ENCODE measurements at places on chromosomes 2 and 18.

GRCh38 chr2:226452768-226453167 is 346.9 kb downstream of the IRS1 start:
- no peak for DNase-seq

- no peak for DNase-seq
Measured at GRCh38 chr2:246489-247144, 17.2 kb downstream of the SH3YL1 start.

DNA sequence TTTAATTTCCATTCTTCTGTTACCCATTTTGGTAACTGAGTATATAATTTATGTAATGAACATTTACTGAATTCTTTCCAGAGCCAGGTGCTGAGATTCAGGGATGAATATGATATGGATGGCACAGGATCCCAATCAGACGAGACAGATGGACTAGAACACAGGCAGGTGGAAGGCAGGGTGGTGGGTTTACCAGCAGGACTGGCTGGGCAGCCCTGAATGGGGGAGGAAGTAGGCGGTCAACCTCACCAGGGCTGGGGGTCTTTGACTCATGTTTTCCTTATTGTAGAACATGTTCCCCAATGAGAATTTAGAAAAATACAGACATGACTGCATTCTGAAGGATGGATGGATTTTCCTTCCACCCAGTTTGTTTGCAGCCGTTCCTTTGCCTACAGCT is 80.3 kb downstream of the CIB4 start:
- no peak for DNase-seq

DNA sequence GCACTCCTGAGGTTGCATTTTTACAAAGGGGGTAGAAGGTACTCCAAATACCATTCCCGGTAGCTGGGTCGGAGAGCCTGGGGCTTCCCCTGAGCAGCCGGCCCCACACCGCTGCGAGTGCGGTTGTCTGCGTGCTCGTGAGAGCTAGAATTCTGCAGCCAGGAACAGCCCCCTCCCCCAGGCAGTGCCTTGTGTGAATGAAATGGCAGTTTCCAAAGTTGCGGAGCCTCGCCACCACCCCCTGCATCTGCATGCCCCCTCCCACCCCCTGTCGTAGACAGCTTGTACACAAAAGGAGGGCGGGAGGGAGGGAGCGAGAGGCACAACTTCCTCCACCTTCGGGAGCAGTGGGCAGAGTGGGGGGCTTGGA is 1.1 kb downstream of the MYCN start:
- DNase-seq = no peak

GRCh38 chr2:11872247-11872947 is 126.0 kb downstream of the LPIN1 start:
- peak; percentile 21 for DNase-seq

GRCh38 chr18:8603663-8604520 is 5.3 kb upstream of the RAB12 start:
- DNase-seq = no peak

Measured in right atrium auricular region (tissue), 2 donors.